Activated CD8-positive, alpha-beta memory T cell treated with anti-CD3 and anti-CD28 coated beads for 24 hours (primary cell): ENCODE measurements at places on chromosomes 7 and 10.

DNA sequence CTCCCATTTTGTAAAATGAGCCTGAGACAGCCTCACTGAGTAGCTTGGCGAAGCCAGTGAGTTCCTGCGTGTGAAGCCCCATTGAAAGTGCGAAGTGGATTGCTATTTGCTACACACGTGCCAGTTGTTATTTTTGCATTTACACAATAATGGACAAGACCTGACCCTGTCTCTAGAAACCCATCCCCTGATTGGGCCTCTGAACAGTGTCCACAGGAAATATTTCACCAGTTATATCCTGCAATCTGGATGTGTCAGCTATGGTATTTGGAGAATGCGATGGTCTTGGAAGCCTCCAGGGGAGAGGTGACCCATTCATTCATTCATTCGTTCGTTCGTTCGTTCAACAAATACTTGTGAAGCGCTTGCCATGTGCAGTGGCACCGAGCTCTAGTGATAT is 37.1 kb downstream of the COL13A1 start:
- DNase-seq = no peak

GRCh38 chr10:27815261-27815660 is 69.6 kb upstream of the MKX start:
- DNase-seq = no peak

DNA sequence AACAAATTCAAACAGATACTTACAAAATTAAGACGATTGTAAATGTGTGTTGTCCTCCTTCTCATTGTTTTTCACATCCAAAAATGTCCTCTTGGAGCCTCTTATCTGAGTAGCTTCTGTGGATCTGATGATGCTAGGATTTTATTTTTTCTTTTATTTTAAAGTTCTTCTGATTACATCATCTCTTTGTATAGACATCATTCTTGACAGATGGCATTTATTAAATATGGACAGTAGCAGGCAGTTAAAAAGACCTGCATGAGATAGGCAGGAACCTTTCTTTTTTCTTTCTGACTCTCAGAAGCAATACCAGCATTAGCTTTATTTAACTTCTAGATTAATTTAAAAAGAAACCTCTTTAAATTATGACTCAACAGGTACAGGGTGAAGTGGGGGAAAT is at the start of gene RPA3:
RPA3 (minus strand) TSS at position 116 of the 400 bp plus-strand sequence. CDS start 78,189 bp downstream, outside the sequence.
- no peak for DNase-seq

- DNase-seq = peak; percentile 77
Measured at GRCh38 chr7:50209461-50210135, 94.9 kb upstream of the IKZF1 start.

GRCh38 chr10:90342480-90342879 is 515.4 kb downstream of the HTR7 start:
- no peak for DNase-seq

GRCh38 chr10:96576277-96576980 is 10.4 kb downstream of the TM9SF3 start:
- no peak for DNase-seq

GRCh38 chr7:38978491-38978890 is 782 bp downstream of the POU6F2 start:
- no peak for DNase-seq

GRCh38 chr10:48450233-48450740 is 143.8 kb downstream of the MAPK8 start:
- DNase-seq = no peak

DNA sequence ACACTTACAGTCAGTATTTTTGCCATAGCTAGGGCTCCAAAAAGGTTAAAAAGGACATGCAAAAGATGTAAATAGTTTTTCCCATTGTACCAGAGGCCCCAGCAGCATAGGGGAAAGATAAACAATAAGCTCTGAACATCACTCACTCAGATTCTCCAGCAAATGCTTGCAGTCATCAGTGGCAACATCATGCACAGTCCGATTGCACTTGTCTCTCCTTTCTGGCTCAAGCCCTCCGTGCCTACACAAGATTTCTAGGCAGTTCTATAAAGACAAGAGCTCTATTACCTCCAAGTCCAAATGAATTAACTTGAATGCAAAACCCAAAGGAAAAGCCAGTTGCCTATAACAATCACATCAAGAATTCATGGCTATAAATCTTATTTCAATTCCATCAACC is 106.3 kb downstream of the CTTNBP2 start:
- no peak for DNase-seq

- DNase-seq = no peak
Measured at GRCh38 chr7:26185844-26186180, 14.7 kb downstream of the HNRNPA2B1 start.

DNA sequence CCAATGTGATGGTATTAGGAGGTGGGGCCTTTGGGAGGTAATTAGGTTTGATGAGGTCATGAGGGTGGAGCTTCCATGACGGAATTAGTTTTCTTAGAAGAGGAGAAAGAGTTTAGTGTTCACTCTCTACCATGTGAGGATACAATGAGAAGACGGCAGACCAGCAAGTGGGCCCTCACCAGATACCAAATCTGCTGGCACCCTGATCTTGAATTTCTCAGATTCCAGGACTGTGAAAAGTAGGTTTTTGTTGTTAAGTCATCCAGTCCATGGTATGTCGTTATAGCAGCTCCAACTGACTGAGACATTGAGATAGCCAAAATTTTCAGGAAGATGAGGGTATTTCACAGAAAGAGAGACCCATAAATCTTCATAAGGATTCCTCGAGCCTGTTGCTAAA is 3.6 kb upstream of the TMEM196 start:
- DNase-seq = no peak

DNA sequence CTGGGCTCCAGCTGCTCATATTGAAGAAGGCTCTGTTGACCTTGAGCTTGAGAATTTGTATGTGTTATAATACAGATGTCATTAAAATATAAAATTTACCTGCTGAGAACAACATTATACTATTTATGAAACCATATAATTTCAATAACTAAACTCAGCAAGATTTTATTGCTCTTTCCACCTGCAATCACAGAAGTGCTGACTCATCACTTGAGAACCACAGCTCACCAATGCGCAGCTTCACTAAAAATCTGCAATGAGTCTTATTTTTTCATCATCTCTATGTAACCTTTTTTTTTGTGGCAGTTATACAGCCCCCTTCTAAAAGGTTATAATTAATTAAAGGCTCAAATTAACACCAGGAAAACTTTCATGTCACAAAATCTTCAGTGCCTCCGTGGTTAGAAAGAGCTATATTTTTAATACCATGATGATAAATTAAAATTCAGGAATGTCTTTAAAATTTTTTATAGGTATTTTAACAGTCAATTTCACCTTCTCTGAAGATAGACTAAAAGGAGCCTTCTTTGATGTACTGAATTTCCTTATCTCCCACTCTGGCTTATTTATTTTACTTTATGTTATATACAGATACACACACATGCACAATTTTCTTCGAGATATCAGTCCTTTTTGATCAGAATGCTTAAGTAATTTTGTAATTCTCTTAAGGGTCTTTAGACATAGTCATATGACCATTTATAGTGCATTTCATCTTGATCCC is 102.7 kb downstream of the EVX1 start:
- DNase-seq = no peak

DNA sequence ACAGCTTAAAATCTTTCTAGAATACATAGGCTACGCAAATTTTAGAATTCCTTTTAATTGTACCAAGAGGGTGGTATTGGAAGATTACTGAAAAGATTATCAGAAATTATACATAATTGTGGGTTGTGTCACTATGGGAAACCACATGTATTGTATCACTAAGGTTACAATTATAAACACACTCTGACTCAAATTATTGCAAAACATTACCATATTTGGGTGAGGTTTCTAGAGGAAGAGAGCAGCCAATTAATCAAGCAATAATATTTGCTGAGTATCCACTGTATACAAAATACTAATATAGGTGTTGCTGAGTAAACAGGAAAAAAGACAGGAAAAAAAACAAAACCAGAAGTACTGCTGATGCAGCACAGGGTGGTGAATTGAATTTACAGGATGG is 3.1 kb upstream of the CAPZA2 start:
- no peak for DNase-seq

GRCh38 chr7:106071999-106072714 is 40.0 kb downstream of the SYPL1 start:
- DNase-seq = no peak

GRCh38 chr10:78688901-78689583 is 379.7 kb upstream of the ZMIZ1 start:
- no peak for DNase-seq

- DNase-seq = no peak
Measured at GRCh38 chr10:21746118-21746517, 212.1 kb downstream of the MLLT10 start.

DNA sequence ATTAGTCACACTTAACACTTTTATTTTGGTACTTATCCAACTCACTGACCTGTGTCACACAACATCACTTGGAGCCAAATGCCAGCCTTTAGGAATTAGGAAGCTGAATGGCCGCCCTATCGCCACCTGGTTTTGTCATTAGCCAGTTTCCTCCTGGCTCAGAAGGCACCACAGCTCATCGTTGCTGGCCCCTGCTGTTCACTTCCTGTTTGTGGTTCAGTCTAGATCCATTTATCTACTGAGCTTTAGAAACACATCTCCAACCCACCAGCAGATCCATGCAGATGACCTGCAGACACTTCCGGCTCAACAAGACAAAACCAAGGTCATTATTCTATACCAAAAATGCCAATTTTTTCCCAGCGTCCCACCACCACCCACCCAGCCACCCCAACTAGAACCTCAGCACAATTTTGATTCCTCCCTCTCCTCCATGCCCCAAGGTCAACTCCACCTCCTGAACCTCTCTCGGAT is 193.5 kb upstream of the NEBL start:
- no peak for DNase-seq

DNA sequence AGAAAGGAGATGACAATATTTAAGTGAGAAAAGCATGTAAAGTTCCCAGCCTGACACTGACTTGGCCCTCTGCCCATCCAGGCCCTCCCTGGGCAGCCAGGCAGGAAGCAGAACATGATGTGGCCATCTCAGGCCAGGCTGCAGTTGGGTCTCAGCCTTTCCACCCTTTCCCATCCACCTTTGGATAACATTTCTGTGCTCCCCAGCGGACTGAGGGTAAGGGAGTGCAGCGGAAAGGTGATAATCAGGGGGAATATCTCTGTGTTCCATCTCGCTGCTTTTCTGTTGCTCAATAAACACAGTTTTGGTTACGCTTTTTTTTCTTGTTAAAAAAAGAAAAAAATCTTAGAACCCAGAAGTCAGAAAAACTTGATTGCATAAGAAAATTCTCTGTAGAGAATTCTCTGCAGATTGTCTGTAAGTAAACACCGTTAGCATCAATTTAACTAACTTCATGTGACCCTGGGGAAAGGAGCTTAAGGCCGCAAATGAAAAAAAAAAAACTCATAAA is 37.2 kb upstream of the TARP start:
- no peak for DNase-seq

- no peak for DNase-seq
Measured at GRCh38 chr10:110175406-110175805, 32.0 kb upstream of the MXI1 start.

GRCh38 chr10:62759599-62760175 is 44.8 kb upstream of the ADO start:
- no peak for DNase-seq

GRCh38 chr10:72206511-72207229 is 9.1 kb upstream of the ANAPC16 start:
- DNase-seq = no peak

GRCh38 chr7:125559921-125560320 is 630.3 kb upstream of the POT1 start:
- DNase-seq = no peak

GRCh38 chr7:55436457-55436856 is 71.3 kb downstream of the LANCL2 start:
- no peak for DNase-seq

DNA sequence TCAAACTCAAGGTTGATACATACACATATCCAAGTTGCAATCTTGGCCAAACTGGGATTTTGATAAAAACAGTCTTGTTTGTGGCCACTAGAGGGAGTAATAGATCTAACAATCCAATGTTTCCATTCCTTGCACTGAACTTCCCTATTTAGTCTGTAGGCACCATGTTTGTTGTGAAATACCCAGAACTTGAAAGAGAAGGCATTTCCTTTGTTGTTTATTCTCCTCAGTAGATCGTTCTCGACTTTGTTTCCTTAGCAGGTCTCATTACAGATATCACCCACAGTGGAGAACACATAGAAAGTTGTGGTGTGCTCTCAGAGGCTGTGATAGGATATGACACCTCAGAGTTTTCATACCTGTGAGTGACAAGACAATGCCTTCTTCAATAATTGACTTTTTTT is 70.3 kb upstream of the MXI1 start:
- no peak for DNase-seq

DNA sequence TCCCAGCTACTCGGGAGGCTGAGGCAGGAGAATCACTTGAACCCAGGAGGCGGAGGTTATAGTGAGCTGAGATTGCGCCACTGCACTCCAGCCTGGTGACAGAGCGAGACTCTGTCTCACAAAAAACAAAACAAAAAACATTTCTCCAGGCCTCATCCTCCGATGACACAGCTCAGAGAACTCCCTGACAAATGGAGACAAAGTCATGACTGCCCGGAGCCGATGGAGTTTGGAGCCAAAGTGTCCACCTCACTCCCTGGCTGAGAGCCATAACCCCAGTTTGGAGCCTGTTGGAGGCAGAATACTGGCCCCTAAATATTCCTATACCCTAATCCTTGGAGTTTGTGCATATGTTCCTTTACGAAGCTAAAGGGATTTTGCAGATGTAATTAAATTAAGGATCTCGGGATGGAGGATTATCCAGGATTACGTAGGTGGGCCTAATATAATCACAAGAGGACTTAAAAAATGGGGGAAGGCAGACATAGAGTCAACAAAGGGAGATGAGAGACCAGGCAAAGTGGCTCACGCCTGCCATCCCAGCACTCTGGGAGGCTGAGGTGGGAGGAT is 22.7 kb downstream of the SSC4D start:
- no peak for DNase-seq

DNA sequence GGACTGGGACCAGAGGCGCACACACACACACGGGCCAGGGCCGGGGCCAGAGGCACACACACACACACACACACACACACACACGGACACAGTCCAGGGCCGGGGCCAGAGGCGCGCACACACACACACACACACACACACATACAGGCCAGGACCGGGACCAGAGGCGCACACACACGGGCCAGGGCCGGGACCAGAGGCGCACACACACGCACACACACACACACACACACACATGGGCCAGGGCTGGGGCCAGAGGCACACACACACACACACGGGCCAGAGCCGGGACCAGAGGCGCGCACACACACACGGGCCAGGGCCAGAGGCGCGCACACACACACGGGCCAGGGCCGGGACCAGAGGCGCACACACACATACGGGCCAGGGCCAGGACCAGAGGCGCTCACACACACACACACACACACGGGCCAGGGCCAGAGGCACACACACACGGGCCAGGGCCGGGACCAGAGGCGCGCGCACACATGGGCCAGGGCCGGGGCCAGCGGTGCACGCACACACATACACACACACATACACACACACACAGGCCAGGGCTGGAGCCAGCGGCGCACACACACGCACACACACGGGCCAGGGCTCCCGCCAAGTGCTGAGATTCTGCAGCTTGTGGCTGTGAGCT is 268.8 kb downstream of the ELFN1 start:
- DNase-seq = no peak
